GM12878 (cell line): ENCODE measurements at places on chromosomes 3 and 15.

GRCh38 chr3:54653456-54654195 lies 274.2 kb downstream of the LRTM1 start:
- no peak for DNase-seq

- DNase-seq, result peak; percentile 79
Observed at GRCh38 chr15:31472636-31473384, 146.2 kb downstream of the KLF13 start.

DNA sequence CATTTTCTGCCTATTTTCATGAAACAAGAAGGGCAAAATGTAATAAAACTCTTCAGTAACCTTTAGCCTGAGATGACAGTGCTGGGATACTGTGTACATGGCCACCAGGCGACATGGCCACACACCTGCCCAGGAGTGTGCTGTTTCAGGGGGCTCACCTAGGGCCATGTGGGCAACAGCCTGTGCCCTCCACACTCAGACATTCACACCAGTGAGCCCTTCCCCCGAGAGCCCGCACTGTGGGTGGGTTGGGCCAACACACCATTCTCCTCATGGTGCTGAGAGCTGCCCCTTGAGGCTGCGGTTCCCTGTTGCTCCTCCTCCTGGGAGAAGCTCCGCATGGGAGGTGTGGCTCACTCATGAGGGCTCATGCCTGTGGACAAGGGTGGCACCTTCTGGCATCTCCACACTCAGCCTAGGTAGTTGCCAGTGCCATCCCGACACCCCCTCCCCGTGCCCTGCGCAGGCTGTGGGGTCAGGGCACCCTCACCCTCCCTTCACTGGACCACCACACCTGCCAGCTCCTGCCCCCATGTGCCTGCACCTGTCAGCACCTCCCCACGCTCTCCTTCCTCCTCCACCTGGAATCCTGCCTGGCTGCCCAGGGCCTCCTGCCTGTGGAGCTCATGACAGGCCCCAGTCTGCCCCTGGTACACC lies 19.7 kb downstream of the OCA2 start:
- no peak for DNase-seq

GRCh38 chr3:165336786-165337185 lies 140.6 kb upstream of the SLITRK3 start:
- no peak for DNase-seq

- no peak for DNase-seq
Observed at GRCh38 chr15:89090791-89091626, 2.8 kb downstream of the ABHD2 start.

DNA sequence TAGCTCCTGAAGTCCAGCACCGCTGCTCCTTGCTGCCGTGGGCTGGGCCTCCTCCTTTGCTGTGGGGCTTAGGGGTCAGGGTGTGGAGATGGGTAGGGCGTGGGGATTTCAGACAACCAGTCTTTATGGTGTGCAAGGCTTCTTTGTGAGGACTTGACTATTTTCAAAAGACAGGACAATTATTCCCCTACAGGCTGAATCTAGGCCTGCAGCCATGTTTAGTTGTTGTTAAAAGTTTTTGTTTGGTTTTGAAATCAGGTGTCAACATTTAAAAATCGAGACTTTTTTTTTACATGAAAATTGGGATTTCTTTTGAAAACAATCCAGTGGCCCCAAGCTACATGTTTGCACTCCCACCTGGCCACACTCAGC lies 10.6 kb downstream of the RPL32 start:
- DNase-seq, result no peak

GRCh38 chr3:136465296-136465695 lies 215.2 kb downstream of the PCCB start:
- no peak for DNase-seq

DNA sequence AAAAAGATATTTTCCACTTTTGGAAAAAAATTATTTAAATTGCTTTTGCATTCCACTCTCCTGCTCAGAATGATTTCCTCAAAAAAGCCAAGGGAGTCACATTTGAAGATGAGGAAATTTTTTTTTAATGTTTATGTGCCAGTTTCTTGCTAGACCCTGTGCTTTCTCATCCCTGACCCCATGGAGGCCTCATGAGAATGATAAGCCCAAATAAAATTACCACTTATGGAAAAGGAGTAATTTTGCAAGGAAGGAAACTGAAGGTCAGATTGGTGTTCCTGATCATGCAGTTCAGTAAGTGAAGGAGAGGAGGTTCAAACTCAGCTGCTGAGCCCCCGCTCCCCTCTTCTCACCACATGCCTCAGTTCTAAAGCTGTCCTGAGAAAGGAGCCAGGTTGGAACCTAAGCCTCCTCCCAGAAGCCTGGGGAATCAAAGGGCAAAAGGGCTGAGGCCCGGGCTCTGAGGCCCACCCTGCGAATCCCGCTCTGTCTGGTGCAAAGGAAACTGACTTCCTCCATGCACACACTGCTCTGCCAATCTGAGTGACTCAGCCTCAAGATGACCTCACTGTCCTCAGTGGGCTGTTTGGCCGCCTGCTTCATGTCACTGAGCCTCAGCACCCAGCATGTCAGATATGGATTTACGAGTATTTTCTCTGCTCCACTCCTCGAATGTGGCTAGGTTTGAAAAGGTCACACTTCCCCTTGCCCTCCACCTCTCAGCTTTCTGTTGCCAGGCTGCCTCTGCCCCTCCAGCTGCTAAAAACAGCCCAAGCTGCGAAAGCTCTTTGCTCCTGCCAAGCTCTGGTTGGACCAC lies 56.9 kb upstream of the FLNB start:
- no peak for DNase-seq

DNA sequence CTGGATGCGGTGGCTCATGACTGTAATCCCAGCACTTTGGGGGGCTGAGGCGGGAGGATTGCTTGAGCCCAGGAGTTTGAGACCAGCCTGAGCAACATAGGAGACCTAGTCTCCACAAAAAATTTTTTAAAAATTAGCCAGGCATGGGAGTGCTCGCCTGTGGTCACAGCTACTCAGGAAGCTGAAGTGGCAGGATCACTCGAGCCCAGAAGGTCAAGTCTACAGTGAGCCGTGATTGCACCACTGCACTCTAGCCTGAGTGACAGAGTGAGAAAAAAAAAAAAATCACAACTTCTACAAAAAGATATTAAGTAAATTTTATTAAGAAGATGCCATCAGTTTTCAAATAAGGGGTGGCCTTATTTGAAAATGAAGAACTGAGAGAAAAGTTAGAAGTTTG lies 11.9 kb upstream of the PLA2G4D start:
- DNase-seq, result no peak
